AML-193 (cell line): ENCODE measurements at places on chromosomes 12 and 14.

GRCh38 chr12:110937104-110937641, 16.8 kb upstream of the MYL2 start:
- peak; percentile 23 for DNase-seq

- DNase-seq = no peak
These were observed 108.5 kb upstream of the MYL2 start for GRCh38 chr12:111028830-111029229.

GRCh38 chr14:35760143-35760542, 49.0 kb downstream of the RALGAPA1 start:
- no peak for DNase-seq

DNA sequence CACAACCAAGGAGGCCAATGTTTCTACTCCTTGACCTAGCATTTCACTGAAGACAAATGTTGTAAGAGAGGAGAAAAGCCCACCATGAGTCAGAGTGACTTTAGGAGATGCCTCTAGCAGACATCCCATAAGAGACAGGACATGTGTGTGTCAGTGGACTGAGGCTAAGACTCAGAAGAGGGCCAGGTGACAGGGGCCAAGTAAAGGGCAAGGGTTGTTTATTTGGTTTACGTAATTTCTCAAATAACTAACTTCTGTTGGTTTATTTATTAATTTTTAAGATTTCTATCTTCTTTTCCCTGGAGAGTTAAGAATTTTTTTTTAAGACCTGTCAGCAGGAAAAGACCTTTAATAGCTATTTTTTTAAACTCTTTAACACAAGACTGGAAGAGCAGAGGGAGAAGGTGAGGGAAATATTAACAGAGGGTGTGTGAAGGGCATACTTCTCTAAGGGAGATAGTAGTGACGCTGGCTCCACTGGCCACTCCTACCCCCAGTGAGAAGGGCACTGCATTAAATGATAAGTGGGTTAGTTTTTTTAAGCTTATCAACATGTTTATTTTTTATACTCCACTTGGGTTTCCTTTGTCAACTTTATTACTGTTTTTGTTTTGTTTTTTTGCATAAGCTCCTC, 3.4 kb downstream of the PNP start:
- no peak for DNase-seq

DNA sequence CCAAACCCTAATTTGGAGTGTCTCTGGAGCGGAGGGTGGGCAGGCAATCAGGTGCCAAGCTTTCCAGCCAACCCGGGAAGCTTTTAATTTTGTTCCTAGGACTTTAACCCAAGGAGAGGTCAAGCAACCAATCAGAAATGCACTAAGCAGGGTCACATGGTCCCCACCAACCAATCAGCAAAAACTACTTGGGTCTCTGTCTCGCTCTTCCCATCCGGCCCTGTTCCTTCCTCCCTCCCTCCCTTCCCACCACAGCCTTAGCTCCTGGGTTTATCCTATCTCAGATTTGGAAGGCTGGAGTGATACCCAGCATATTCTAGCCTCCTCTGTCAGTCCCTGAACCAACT, 7.3 kb downstream of the HOXC5 start:
- DNase-seq = no peak

DNA sequence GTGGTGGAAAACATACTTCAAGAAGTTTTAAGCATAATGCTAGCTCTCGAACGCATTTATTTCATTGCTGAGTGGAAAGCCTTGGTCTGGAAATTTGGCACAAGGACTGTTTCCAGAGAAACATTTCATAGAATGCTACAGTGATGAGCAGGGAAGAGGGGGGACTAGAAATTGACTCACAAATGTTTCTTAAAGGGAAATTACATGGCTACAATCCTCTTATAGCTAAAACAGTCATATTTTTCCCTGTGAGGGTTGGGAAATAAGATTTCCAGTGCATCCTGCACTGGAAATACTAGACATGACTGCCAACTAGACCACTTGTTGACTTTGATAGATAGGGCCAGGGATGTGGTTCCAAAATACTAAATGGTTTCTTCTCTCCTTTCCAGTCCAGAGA, 197.3 kb upstream of the RGS6 start:
- no peak for DNase-seq

GRCh38 chr14:28762303-28762954, 4.2 kb upstream of the FOXG1 start:
- no peak for DNase-seq

- peak; percentile 78 for DNase-seq
These were observed 8.7 kb upstream of the JDP2 start for GRCh38 chr14:75418850-75419768.

GRCh38 chr12:39393179-39393578, 49.7 kb downstream of the KIF21A start:
- no peak for DNase-seq

GRCh38 chr12:19847294-19848059, 408.2 kb downstream of the AEBP2 start:
- no peak for DNase-seq

DNA sequence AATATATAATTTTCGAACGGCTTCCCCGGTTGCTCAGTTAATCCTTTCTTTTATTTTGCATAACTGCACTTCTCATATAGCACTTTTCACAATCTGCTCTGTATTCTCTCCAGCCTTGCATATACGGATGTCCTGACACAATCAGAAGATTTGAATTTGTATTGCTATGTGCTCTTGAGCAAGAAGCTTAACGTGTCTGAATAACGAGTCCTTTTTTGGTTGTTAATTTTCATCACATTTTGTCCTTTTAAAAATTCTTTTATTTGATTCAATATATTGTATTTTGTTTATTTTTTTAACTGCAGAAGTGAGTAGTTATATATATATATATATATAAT, 17.6 kb downstream of the A2M start:
- DNase-seq = no peak
